ENCODE measurements at places on chromosomes 13 and 19. TPM values are rescaled to one million over a fixed set of nuclear protein-coding genes. Genes with fewer than 3 reads are reported as not detected.

DNA sequence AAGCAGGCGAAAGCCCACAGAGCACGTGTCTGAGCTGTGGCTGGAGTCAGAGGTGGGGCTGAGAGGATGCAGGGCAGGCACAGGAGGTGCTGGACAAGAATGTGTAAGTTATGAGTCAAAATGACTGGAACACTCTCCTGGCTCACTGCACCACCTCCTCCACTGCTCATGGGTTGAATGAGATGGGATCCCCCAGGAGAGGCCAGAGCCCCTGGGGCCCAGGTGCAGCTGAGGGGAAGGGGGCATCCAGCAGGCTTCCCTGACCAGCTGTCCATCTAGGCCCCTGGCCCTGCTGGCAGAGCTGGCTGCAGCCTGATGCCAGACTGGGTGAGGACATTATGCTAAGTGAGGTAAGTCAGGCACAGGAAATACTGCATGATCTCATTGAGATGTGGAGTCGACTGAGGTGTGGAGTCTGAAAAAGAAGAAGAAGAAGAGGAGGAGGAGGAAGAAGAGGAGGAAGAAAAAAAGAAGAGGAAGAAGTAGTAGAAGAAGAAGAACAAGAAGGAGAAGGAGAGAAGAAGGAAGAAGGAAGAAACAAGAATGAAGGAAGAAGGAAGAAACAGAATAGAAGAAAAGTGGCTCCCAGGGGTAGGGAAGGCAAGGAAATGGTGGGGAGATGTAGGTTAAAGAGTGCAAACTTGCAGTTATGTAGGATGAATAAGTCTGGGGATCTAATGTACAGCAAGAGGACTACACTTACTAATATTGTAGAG, 747.4 kb downstream of the UQCRFS1 start:
- DNase-seq, result no peak
- peaks cover 26% of the 10 kb centered on the region for H3K27me3 ChIP-seq
- no peaks in the 10 kb centered on the region for H3K36me3 ChIP-seq
- no peak overlapping the region for H3K4me3 ChIP-seq
- H3K27ac ChIP-seq, result no peak overlapping the region
- H3K4me1 ChIP-seq, result no peaks in the 10 kb centered on the region

DNA sequence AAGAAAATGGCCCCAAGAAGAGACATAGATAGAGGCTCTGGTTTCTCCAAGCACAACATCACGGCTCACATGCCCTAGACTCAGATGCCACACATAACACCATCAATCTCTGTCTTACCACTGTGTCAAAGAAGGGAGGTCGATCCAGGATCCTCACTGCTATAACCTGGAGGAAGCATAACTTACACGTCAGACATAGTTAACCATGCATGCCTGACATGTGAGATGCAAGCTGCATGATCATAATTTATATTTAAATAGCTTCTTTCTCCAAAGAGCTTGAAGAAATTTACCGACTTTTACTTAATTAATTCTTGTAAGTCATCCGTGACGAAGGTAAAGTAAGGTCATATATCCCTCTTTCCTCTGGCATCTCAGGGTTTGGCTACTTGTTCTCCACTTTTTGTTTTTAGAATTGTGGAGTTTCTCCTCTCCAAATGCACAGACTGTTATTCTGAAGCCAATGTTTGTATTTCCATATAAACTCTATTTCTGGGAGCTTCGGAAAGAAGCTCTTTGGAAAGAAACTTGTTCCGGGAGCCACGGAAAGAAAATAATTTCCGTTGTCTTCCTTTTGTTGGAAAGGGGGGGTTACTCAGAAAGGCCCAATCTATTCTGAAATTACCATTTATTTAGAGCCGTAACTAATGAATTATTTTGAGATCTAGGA, 205.6 kb downstream of the LHFPL6 start:
- no peak overlapping the region for H3K27ac ChIP-seq
- H3K4me3 ChIP-seq, result no peak overlapping the region
- no peak for DNase-seq
- H3K36me3 ChIP-seq, result no peaks in the 10 kb centered on the region

DNA sequence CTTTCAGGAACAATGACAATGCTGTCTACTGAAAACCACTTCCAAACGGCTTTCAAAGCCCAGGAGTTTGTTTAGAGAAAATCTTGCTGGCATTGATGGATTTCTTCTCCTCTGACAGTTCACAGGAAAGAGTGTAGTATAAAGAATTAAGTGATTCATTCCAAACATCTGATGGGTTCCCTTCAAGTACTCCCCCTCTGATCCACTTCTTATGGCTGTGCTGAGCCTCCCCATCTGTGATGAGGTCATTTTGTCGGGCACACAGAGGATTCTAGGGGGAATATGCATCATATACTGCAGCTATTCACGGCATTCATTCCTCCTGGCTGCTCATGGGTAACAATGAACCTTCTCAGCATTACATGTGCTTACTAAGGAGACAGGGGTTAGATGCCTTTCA, 107.9 kb downstream of the RGCC start:
- no peak overlapping the region for H3K4me3 ChIP-seq
- H3K27ac ChIP-seq, result no peak overlapping the region
- DNase-seq, result no peak
- H3K4me1 ChIP-seq, result peaks cover 5% of the 10 kb centered on the region

DNA sequence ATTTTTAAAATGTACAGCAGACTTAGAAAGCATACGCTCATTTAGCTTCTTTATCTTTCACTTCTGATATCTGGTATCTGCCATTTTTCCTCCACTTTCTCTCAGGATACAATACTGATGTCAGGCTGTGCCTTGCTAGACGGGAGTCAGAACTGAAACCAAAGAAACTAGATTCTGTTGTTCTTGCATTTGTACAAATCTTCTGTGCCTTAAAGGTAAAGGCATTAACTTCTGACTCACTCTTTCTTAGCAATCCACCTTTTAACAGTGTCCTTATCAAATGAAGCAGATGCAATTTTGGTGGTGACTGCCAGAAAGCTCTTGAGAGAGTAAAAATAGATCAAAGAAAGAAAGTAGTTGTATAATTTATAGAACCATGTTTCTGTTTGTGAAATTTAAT, 370.4 kb downstream of the PCDH20 start:
- H3K27ac ChIP-seq, result no peak overlapping the region
- no peaks in the 10 kb centered on the region for H3K27me3 ChIP-seq
- no peaks in the 10 kb centered on the region for H3K36me3 ChIP-seq
- peak; percentile 2 for DNase-seq
- no peak overlapping the region for H3K4me3 ChIP-seq

DNA sequence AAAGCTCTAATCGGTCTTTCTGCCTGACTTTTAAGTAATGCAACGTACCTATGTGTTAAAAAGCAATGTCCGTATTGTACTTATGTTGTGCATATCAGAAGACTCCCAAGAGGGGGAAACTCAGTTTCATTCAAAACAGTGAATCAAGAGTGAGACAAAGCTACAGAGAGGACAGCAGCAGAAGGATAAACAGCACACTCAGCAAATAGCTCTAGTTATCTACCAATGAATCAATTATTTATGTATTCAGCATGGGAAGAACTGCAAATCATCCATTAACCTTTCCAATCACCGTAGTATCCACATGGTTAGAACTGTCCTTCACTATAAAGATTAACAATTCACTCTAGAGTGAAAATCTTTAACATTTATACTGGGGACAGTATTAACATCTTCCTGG, 36.7 kb upstream of the SOHLH2 start:
- H3K4me1 ChIP-seq, result no peaks in the 10 kb centered on the region
- DNase-seq, result no peak
- H3K4me3 ChIP-seq, result no peak overlapping the region
- no peak overlapping the region for H3K27ac ChIP-seq
- no peaks in the 10 kb centered on the region for H3K36me3 ChIP-seq

GRCh38 chr19:58439576-58440554, at the start of gene ZNF132:
TSS of gene ZNF132 (minus strand) at chr19:58440153. CDS start at chr19:58439821, 332 bp downstream.
- peaks cover 30% of the 10 kb centered on the region for H3K36me3 ChIP-seq
- H3K4me1 ChIP-seq, result peaks cover 23% of the 10 kb centered on the region
- peak within 1 kb of the TSS; percentile 76 for H3K27ac ChIP-seq
- H3K27me3 ChIP-seq, result no peaks in the 10 kb centered on the region
- peak; percentile 96 for DNase-seq

DNA sequence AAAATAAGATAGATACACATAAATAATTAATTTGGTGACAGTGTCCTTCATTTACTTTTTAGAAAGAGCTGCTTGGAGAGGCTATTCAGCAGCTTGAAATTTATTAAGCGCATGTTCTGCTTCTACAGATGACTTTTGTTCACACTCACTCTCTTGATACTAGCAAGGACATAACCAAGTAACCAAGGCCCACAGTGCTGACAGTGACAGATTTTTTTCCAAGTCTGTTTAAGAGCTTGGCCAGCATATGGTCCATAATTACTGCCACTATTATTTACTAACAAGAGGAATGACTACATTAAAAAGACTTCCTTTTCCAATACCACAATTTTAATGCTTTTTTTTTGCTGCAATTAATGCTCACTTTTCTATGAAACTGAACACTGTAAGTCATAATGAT, 673.7 kb upstream of the MIR17HG start:
- no peaks in the 10 kb centered on the region for H3K4me1 ChIP-seq
- H3K36me3 ChIP-seq, result no peaks in the 10 kb centered on the region
- no peak overlapping the region for H3K4me3 ChIP-seq

GRCh38 chr19:45294291-45295029, 28.2 kb downstream of the CKM start:
- H3K27ac ChIP-seq, result no peak overlapping the region
- H3K4me3 ChIP-seq, result no peak overlapping the region
- peaks cover 11% of the 10 kb centered on the region for H3K36me3 ChIP-seq
- no peaks in the 10 kb centered on the region for H3K27me3 ChIP-seq
- H3K4me1 ChIP-seq, result no peaks in the 10 kb centered on the region

DNA sequence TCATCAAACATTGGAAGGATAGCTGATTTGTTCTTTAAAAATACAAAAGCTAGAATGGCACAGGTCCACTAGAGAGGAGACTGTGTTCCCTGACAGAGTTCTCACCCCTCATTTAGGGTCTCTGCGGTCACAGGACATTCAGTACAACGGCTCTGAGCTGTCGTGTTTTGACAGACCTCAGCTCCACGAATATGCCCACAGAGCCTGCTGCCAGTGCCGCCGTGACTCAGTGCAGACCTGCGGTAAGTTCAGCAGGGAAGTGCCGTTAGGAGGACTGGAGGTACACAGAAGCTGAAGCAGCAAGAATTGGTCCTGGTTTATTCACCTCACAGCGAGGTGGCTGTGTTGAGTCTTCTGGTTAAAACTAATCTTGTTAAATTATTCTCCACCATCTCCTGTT, 90.0 kb downstream of the TNFRSF19 start:
- H3K27me3 ChIP-seq, result no peaks in the 10 kb centered on the region
- H3K4me3 ChIP-seq, result no peak overlapping the region
- H3K4me1 ChIP-seq, result peaks cover 15% of the 10 kb centered on the region
- H3K27ac ChIP-seq, result no peak overlapping the region
- H3K36me3 ChIP-seq, result no peaks in the 10 kb centered on the region
- DNase-seq, result no peak

DNA sequence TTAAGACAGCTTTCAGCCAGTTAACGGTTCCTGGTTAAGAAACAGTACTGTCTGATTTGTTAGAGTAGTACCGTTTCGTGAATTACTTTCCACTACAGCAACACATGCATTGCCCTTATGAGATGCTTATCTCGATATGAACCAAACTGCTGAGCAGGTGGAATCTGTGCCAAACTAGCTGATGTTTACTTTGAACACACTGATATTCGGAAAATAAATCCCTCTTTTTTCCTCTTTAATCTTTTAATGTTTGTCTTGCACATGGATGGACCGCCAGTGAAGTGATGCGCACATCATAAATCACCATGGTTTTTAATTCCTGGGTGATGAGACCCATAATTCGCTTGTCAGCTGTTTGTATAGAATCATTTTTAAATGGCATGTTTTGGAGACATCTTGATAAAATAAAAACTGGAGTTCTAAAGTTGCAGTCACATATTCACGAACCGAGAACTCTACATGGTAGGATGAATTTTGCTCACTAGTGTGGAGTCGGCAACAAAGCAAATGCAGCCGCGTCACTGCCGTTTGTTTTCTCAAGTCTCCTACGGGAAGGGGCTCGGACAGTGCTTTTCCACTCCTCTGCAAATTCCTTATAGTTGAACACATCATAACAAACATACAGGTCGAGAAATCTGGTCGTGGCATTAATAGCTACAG, 1.1 kb downstream of the GJA3 start:
- peaks cover 23% of the 10 kb centered on the region for H3K4me1 ChIP-seq
- DNase-seq, result no peak
- H3K4me3 ChIP-seq, result no peak overlapping the region

DNA sequence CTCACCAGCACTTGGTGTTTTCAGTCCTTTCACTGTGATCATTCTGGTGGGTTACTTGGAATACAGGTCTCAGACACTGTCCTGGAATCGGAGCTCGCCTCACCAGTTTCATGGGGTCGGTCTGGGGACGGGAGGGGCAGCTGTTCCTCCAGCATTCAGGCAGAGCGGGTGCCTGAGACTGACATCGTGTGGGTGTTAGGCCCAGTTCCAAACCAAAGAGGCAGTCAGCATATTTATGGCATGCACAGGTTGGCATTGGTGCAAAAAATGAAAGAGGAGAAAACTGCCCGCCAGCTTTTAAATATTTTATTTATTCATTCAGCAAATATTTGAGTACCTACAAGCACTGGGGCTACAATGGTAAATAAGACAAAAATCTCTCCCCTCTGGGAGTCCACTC, 20.1 kb downstream of the PLEKHF1 start:
- H3K27me3 ChIP-seq, result no peaks in the 10 kb centered on the region
- H3K4me3 ChIP-seq, result no peak overlapping the region
- peaks cover 17% of the 10 kb centered on the region for H3K4me1 ChIP-seq
- DNase-seq, result no peak
- H3K36me3 ChIP-seq, result no peaks in the 10 kb centered on the region

DNA sequence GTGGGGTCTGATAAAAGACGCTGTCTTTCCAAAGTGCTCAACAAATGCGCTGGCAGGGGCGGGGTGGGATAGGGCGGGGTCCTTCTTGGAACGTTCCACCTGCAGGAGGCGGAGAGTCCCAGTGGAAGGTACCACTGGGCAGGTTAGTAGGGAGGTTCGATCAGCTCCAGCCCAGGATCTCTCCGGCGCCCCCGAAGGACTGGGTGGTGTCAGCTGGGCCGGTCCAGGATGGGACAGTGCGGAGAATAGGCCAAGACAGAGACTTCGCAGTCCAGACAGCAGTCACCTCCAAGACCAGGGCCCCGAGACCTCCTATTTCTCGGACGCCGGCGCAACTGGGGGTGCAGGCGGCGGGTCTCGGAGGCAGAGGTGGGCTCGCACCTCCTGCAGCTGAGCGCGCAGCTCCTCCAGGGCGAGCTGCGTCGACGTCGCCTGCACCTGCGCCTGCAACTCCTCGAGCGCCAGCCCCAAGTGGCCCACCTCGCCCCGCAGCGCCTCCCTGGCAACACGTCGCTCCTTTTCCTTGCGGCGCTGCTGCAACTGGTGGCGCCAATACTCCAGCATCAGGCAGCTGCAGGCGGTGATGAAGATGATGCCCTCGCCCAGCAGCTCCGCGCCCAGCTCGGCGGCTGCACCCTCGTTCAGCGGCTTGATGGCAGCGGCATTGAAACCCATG, 21.6 kb downstream of the VASP start:
- peak overlapping the region; percentile 42 for H3K27ac ChIP-seq
- peaks cover 41% of the 10 kb centered on the region for H3K36me3 ChIP-seq
- H3K27me3 ChIP-seq, result peaks cover 10% of the 10 kb centered on the region
- peak; percentile 70 for DNase-seq

GRCh38 chr13:113049521-113049941, 56.1 kb upstream of the F7 start:
- peaks cover 14% of the 10 kb centered on the region for H3K4me1 ChIP-seq
- DNase-seq, result peak; percentile 66
- peaks cover 35% of the 10 kb centered on the region for H3K27me3 ChIP-seq
- no peak overlapping the region for H3K4me3 ChIP-seq
- peaks cover 33% of the 10 kb centered on the region for H3K36me3 ChIP-seq

The TSHZ3 gene
- total RNA-seq, result 6.6 TPM

The RGCC gene
- total RNA-seq, result 39.8 TPM

The FPR2 gene
- total RNA-seq, result 1.3 TPM

The MYDGF gene
- 77.5 TPM for total RNA-seq

The CGB2 gene
- not detected for total RNA-seq

The UNC13A gene
- 0.73 TPM for total RNA-seq

The C3 gene
- total RNA-seq, result 1,672 TPM

The POLR2I gene
- 42.8 TPM for total RNA-seq

The CLEC11A gene
- 16.9 TPM for total RNA-seq

The LSM4 gene
- 185 TPM for total RNA-seq
